Stimulated activated CD8-positive, alpha-beta memory T cell treated with anti-CD3 and anti-CD28 coated beads, Interleukin-7, amount 100 ng/mL, for 4 hours (primary cell): ENCODE measurements at places on chromosomes 12 and 14.

GRCh38 chr12:12714276-12715021 lies 2.7 kb upstream of the CDKN1B start:
- peak; percentile 38 for DNase-seq

- DNase-seq, result no peak
Observed at GRCh38 chr14:71206766-71207371, 299.6 kb downstream of the PCNX1 start.

GRCh38 chr12:106079148-106079738 lies 59.5 kb downstream of the NUAK1 start:
- DNase-seq, result no peak

DNA sequence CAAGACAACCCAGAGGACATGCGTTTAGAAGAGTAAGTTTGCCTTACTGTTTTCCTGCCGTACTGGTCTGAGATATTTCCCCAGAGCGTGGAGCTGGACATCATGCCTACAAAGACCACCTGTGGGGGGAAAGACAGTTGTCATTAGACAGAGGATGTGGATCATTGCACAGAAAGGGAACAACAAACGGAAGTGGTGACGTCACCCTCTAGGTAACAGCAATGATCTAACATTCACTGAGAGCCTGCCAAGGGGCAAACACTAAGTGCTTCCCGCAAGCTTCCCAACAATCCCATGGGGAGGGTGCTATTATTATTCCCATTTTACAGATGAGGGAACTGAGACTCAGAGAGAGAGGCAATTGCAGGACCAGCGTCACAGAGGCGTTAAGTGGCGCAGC lies 48.5 kb downstream of the SVOP start:
- no peak for DNase-seq

GRCh38 chr12:105318651-105319483 lies 11.6 kb upstream of the C12orf75 start:
- no peak for DNase-seq

- DNase-seq, result no peak
Observed at GRCh38 chr14:105538481-105539049, 12.2 kb downstream of the TMEM121 start.

DNA sequence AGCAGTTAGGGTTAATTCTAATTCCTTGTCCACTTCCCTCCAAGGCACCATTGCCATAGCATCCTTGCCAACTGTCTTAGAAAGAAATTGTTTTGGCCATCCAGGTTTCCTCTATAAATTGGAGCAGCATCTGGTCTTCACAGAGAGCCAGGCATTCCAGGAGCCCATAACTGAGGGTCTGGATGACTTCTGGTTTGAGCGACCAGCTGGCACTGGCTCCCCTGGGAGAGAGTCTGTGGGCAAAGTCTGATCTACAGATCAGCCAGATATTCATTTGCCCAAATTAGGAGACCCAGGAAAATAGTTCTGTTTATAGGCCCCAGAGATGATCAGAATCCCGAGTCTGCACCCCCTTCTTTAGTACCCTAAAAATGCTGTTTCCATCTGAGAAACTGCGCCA lies 16.0 kb downstream of the VSX2 start:
- no peak for DNase-seq

GRCh38 chr12:2083561-2083960 lies 30.8 kb downstream of the CACNA1C start:
- no peak for DNase-seq

DNA sequence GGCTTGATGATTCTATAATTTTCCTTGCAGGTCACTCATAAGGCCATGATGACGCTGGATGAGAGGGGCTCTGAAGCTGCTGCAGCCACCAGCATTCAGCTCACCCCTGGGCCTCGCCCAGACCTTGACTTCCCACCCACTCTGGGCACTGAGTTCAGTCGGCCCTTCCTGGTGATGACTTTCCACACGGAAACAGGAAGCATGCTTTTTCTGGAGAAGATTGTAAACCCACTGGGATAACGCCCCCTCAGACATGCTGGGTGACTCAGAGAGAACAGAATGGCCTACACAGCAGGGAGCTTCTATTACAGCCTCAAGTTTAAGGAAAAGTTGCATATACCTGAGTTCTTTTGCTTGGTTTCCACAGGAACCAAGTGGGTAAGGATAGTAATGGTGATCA lies 34.3 kb downstream of the SERPINA3 start:
- no peak for DNase-seq

GRCh38 chr12:116053479-116054200 lies 223.9 kb downstream of the MED13L start:
- no peak for DNase-seq

DNA sequence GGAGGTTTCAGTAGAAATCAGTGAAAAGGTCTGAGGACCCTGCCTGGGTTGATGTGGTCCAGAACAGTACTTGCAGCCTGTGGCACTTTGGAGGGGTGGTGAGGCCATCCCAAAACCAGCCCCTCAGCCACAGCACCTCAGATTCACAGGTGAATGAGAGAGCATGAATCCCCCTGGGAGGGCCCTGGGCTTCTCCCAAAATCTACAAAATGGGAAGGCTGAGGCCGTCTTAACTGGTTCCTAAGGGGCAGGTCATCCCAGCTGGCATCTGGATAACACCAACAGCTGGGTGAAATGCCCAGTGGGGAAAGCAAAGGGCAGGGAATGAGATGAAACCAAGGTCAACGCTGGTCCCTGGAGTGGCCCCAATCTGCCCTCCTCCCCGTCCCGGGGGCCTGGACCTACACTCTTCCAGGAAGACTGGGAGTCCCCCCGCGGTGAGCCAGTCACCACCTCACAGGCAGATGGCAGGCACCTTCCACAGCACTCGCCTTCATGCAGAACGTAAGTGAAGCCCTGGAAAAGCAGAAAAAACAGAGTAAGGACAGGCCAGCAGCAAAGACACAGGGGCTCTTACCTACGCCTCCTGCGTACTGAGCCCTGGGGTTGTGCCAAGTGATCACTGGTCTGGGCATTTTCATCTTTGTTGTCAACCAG lies 26.3 kb upstream of the ANO2 start:
- DNase-seq, result no peak

- no peak for DNase-seq
Observed at GRCh38 chr12:92503971-92504593, 198.7 kb upstream of the PLEKHG7 start.

GRCh38 chr14:96710060-96710666 lies 87.0 kb upstream of the VRK1 start:
- no peak for DNase-seq

DNA sequence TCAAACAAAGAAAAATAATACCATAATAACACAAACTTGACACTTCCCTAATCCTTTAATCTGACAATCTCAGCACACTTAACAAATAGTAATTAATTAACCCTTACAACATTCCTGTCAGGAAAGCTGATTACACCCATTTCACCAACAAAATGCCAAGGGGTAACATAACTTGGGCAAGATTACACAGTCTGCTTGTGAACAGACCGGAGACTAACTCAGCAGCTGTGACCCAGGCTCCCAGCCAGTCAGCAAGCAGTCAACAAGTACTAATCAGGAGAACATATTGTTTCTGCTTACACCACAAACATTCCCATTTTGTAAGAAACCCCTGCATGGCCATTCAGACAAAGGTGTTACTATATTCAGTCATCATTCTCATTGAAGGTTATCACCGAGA lies 592.5 kb upstream of the FLRT2 start:
- no peak for DNase-seq

GRCh38 chr12:11645391-11645790 lies 4.1 kb upstream of the ETV6 start:
- DNase-seq, result no peak

- no peak for DNase-seq
Observed at GRCh38 chr12:109196332-109196731, 79.9 kb downstream of the ACACB start.

GRCh38 chr12:54039417-54040147 lies 6.7 kb downstream of the HOXC5 start:
- no peak for DNase-seq

- DNase-seq, result no peak
Observed at GRCh38 chr14:34013721-34014060, 62.8 kb upstream of the EGLN3 start.

DNA sequence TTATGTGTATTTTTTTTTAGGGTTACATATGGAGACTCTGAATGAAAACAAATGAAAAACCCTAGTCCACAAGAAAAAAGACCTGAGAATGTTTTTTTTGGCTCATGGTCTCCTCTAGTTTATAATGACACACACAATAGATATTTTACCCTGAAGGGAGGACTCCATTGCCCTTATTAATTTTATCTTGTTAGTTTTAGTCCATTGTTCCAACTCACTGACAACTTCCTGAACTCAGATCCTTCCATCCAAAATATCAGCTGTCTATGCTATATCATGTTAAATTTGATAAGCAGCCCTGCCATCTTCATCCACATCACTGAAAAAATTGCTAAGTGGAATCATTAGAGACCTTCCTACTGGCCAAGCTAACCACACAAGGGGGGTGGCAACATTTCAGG lies 232.1 kb downstream of the MON2 start:
- no peak for DNase-seq

DNA sequence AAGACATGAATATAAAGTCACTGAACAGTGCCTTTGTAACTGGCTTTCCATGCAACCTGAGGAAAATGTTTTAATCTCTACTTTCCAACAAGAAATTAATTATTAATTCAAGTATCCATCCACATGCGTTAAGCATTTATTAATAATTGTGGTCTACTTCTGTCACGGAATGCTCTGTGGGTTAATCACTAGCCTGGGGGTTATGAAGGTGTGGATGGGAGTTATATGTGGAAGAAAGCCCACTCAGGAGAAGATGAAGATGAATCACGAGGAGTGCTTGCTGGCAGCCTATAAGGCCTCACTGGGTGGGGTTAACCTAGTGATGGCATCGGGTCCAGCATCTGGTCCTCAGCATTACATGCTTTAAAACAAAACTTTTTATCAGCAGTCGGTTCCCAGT lies 99.5 kb upstream of the AVPR1A start:
- no peak for DNase-seq

DNA sequence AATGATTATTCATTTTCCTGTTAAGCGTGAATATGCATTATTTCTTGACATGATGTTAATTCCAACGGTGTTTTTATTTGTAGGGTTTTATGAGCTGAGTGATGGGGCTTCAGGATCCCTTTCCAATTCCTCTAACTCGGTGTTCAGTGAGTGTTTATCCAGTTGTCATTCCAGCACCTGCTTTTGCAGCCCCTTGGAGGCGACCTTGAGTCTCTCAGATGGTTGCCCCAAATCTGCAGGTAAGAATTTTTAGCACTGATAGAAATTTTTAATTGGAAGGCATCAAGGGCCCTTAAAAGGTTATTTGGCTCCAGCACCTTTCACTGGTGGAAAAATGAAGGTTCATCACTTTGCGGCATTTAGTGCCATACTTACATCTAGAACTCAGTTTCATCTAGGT lies 3.7 kb downstream of the DACT1 start:
- no peak for DNase-seq

DNA sequence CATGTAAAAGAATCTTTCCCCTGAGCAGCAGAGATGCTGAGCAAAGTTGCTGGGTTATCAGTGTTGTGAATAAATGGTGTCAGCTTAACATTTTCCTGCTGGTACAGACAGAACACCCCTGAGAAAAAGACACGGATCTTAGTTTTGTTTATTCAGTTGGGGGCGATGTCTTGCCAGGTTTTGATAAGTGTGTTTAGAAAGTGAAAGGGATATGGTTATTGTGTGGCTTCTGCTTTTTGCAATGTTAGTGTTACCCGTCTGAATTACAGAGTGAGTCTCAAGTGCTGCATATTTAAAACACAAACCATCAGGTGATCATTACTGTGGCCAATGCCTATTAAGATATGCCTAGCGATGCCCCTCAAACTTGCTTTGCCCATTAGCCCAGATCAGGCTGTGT lies 864.6 kb upstream of the SEL1L start:
- no peak for DNase-seq

GRCh38 chr14:21241218-21241819 lies 27.9 kb downstream of the HNRNPC start:
- DNase-seq, result no peak

DNA sequence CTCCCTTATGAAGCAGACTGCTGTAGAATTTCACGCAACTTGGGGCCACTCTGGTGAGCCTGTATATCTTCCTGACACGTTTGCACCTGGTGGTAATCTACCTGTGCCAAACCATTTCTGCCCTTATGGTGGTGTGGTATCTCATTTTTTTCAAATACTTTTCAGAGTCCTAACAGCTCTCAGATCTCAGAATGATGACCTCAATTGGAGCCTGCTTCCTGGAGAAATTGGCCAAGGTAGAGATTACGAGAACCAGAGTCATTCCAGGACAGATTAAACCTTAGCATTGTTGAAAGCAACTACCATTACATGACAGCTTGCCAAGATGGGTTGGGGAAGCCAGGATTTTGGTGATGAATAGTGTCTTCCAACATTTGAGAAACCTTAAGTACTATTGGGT lies 48.2 kb downstream of the CPSF6 start:
- DNase-seq, result no peak

DNA sequence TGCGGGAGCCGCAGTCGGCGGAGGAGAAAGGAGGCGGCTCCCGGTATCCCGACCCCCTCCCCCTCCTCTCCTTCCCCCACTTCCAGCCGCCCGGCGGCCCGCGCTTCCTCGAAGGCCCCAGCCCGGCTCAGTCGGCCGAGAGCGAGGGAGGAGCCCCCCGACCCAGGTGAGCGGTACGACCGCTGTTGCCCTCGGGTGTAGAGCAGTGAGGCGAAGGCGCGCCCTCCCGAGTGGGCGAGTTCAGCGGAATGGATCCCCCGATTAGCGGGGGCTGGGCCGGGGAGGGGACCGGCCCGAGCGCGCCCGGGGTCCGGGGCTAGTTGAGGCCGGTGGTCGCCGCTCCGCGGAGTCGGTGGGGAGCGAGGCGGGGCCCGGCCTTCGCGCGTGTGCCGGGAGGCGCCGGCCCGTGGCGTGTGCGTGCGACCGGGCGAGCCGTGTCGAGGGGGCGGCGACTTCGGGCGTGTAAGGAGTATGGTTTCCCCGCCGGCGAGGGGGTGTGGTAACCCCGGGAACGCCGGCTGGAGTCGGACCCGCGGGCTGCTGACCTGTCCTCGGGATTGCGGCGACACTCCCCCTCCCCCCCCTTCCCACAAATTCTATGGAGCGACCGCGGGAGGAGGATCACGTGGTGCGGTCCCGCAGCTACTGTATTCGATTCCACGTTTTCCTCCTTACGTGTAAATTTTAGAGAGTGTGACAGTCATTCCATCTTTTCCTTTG lies 501 bp downstream of the RIMKLB start:
- peak; percentile 11 for DNase-seq

DNA sequence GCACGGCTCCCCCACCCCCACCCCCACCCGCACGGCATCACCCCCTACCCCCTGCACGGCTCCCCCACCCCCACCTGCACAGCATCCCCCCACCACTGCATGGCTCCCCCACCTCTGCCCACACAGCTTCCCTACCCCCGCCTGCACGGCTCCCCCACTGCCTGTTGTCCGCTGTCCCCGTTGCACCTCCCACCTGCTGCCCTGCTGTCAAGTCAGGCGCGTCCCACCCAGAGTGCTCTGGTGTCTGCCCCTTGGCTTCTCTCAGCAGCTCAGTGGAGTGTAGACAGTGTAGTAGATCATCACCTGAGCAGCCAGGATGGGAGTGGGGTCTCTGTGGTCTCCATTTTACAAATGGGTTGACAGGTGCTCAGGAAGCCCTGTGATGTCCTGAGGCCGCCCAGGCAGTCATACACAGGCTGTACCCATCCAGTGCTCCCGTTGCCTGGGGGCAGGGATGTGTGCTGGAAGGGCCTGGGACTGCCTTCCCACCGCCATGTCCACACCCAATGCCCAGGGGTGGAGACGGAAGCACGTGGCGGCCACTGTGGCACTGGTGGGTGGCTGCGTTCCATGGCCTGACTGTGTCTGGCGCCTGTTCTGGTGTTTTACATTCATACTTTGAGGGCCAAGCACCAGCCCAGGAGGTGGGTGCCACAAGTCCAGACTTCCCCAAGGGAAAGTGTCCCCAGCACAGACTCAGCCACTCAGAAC lies 32.5 kb downstream of the PACS2 start:
- DNase-seq, result no peak
